ENCODE measurements at places on chromosomes 4 and X.

DNA sequence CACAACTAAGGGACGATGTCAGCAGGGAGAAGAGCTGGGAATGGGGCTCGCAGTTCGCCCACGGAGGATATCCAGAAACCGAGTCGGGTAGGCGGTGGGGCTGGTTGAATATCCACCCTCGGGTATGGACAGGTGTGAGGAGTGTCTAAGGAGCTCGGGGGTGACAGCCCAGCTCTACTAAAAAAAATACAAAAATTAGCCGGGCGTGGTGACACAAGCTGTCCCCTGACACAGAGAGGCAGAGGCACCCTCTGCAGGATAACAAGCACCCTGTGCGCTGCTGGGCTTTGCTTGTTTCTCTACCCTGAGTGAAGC, 12.2 kb upstream of the ASMTL start:
- no peak for DNase-seq

- peak; percentile 57 for DNase-seq
These were observed 247.1 kb upstream of the PITX2 start for GRCh38 chr4:110869862-110870572.

DNA sequence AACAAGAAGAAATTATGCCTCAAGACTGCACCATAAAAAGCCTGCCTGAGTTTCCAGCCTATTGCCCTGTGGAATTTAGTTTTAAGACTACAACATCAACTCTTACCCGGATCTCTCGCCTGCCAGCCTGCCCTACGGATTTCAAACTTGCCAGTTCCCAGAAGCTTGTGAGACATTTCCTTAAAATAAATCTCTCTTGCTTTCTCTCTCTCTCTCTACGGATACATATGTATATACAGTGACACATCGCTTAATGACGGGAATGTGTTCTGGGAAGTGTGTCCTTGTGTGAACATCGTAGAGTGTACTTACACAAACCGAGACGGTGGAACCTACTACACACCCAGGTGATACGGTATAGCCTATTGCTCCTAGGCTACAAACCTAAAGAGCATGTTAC, 79.5 kb downstream of the CLNK start:
- DNase-seq = no peak

DNA sequence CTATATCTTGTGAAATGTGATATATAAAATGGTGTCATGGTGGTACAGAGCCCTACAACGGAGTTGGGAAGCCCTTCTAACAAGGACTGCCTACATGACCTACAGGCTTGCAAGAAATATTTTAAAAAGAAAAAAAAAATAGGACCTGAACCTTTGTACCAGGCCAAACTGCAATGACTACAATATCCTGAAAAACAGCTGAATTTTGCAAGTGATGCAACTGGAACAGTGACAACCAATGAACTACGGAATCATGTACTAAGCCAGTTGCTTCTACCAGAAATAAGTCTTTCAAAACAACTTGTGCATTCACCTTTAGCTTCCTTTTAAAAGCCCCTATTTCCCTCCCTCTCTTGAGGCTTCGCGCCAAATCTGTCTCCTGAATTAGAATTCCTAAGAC, 58.4 kb downstream of the PDGFC start:
- no peak for DNase-seq

Measured in fibroblast of upper back skin (primary cell).